ENCODE measurements at places on chromosomes 11 and 22.

GRCh38 chr11:116618461-116618860, 154.3 kb downstream of the BUD13 start:
- DNase-seq, result no peak

- no peak for DNase-seq
Measured at GRCh38 chr11:9601876-9602199, 28.4 kb downstream of the WEE1 start.

DNA sequence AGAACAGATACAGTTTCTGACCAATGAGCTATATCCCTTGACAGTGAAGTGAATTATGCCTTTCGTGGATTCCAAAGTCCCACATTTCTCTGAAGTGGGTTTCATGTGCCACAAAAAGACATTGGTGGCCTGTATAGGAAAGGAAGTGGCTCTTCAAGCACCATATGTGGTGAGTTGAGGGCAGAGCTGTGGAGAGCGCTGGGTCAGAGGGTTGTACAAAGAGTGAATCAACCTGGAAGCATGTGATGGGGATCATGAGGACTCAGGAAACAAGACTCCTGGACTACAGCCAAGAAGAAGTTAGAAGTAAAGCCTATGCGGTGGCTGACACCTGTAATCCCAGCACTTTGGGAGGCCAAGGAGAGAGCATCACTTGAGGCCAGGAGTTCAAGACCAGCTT, 579 bp upstream of the SLC5A4 start:
- no peak for DNase-seq

- no peak for DNase-seq
Measured at GRCh38 chr11:106017093-106017492, 4.9 kb downstream of the MSANTD4 start.

GRCh38 chr22:44682556-44683168, 19.3 kb upstream of the PRR5 start:
- DNase-seq, result no peak

DNA sequence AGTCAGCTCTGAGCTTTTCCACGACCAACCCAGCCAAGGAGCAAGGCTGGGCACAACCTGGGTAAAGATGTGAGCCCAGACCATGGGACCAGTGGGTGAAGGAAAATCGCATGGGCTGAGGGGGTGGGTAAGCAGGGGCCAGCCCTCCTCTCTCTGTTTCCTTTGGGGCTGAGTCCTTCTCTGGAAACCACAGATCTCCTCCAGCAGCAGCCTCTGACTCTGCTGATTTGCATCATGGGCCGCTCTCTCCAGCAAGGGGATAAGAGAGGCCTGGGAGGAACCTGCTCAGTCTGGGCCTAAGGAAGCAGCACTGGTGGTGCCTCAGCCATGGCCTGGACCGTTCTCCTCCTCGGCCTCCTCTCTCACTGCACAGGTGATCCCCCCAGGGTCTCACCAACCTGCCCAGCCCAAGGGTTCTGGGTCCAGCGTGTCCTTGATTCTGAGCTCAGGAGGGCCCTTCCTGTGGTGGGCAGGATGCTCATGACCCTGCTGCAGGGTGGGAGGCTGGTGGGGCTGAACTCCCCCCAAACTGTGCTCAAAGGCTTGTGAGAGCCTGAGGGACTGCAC, 67.8 kb downstream of the GGTLC2 start:
- DNase-seq, result no peak

- DNase-seq, result no peak
Measured at GRCh38 chr22:35114131-35114980, 48.4 kb downstream of the ISX start.

- DNase-seq, result no peak
Measured at GRCh38 chr11:110878513-110878912, 166.3 kb upstream of the ARHGAP20 start.

DNA sequence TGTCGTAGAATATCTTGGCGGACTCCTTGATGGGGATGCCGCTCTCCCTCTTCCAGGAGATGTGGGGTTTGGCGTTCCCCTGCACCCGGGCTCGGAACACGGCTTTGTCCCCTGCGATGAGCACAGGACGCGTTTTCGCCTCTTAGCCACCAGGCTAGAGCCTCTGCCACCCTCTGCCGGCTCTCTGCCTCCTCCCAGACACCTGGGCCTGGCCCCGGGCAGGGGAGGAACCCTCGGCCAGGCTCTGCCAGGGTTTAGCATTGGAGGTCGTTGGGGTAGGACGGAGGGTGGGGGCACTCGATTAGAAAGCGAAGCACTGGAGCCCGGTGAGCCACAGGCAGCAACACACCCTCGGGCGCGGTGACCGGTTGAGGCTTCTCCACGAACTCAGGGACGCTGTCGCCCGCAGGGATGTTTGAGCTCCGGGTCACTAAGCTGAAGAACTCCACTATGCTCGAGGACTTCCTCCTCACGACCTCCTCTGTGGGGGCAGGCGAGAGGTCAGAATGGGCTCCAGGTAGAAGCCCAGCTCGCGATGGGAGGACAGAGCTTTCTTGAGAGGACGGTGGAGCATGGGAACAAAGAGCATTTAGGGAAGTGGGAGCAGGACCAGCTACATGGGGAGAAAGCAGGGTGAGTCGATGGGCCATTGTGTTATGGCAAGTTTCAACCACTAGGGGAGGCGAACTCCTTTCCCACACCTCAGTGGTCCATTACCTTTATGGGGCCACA, 4.3 kb downstream of the IGSF22 start:
- DNase-seq, result no peak

DNA sequence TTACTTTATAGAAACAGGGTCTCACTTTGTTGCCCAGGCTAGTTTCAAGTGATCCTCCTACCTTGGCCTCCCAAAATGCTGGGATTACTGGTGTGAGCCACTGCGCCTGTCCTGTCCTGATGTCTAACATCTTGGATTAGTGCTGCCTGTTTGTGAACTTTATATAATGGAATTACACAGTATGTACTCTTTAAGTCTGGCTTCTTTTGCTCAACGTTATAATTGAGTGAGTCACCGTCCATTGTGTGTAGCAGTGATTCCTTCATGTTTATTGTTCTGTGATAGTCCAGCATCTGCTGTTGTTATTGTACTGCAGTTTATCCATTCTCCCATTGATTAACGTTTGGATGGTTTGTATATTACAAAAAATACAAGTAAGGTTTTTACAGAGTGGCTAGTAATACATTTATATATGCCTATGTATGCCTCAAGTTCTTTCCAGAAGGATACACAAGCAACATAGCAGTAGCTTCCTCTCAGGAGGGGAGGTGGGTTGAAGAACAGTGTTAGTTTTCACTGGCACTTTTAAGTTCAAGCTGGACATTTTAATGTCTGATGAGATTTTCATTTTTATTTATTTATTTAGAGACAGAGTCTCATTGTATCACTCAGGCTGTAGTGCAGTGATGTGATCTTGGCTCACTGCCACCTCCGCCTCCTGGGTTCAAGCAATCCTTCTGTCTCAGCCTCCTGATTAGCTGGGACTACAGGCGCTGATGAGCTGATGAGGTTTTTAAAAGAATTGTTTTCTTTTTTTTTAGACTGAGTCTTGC, 25.2 kb upstream of the MICALL1 start:
- no peak for DNase-seq

DNA sequence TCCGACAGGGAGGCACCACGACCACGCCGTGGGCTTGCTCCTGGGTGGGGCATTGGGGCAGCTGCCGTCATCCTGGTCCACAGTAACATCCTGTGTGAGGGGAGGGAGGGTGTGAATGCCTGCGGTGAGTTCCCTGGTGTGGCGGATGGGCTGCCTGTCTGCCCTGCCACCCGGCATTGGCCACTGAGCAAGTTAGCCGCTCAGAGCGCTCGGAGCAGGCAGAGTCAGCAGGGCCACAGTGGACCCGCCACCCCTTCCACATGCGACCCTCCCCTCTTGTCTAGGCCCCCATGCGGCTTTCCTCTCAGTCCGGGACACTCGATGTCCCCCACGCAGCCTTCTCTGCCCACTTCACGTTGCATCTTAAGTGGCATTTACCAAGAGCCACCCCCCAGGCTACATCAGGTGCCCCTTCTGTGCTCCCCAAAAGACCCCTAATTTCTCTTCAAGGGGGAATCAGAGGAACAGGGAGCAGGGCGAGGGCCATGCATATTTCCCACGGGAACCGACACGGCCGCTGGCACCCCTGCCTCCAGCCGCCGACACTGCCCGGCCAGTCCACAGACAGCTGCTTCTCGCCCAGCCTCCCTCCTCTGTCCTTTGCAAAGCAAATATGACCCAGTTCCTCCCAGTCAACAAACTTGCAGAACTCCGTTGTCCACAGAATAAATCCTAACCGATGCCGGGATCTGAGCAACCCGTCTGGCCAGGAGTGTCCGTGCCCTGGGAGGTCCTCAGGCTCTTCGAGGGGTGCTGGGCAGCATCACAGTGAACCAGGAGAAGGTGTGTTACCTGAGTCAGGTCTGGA, 1482.1 kb downstream of the TBC1D22A start:
- DNase-seq, result no peak

DNA sequence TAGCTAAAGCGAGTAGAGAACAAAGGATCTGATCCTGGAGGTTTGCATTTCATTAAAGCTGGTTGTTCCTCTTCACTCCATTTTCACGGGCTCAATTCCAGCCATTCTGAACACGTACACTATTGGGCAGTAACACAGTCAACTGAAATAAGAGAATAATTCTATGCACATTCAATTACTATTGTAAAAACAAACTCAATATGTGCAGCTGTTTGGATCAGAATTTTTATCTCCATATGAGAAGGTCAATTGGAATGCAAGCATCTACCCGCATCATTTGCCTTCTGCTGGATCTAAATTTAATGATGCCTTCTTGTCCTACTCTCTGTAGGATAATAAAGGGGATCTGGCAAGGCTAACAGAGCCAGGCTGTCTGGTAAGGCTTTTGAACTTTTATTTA, 562.8 kb upstream of the CCDC179 start:
- no peak for DNase-seq

- DNase-seq, result no peak
Measured at GRCh38 chr11:70319396-70320076, 49.0 kb downstream of the PPFIA1 start.

- DNase-seq, result no peak
Measured at GRCh38 chr11:35420371-35420770, 1.0 kb upstream of the SLC1A2 start.

DNA sequence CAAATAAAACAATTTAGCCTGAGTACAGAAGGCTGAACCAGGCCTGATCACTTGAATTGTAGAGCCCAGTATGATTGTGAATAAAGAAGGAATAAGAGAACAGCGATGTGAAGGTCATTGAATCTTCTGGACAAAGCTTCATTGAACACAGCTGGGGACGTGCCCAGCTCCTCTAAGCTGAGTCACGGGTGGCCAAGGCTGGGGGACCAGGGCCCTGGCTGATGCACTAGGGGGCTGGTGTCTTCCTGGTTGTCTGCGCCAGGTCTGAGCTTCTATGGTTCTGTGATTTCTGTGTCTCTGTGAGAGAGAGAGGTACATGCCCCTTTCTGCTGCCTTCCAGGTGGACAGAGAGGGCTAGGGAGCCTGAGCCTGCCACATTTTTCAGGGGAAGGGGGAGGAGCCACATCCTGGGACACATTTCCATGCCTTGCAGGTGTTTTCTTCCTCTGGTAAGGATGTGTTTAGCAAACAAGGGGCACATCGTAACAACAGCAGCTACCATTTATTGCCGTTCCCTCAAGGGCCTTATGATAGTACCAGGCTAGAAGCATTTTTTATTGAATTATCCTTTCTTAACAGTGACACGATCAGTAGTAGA, 135.7 kb downstream of the C11orf91 start:
- DNase-seq, result no peak

- DNase-seq, result no peak
Measured at GRCh38 chr22:37010174-37010573, 9.1 kb downstream of the TST start.

GRCh38 chr11:64059339-64060140, 23.8 kb downstream of the FLRT1 start:
- no peak for DNase-seq

DNA sequence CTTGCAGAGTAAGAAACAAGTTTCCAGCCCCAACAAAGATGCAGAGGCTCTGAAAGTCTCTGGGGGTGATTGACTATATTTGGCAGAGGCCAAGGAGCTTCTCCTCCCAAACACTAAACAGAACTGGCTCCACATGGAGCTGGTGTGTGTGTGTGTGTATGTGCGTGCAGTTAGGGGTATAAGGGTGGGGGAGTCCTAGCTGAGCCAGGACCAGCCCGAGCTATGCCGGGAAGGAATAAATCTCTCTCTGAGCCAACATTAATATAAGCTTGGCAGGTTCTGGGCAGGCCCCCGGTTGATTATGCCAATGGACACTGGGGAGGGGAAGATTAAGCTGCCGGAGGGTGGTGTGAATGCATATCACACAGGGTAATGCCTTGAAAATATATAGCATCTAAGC, 324.2 kb downstream of the MIAT start:
- no peak for DNase-seq

- DNase-seq, result no peak
Measured at GRCh38 chr11:76724171-76724768, 53.7 kb upstream of the LRRC32 start.

DNA sequence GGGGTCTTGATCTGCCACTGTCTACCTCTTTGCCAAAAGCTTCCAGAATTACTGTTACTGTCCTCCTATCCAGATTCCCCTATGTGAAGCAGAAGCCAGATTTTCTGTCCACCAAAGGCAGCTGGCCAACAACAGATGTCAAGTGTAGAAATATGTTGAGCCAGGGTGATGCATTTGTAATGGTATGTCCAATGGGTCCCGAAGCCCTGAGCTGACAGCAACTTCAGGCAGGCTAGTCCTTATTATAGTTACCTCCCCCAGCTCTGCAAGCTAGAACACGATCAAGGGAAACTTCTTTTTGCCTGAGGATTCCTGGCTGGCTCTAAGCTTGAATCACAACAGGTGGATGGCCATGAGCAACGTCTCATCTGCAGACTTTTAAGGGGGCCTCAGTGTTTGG, 10.2 kb downstream of the PAMR1 start:
- no peak for DNase-seq

DNA sequence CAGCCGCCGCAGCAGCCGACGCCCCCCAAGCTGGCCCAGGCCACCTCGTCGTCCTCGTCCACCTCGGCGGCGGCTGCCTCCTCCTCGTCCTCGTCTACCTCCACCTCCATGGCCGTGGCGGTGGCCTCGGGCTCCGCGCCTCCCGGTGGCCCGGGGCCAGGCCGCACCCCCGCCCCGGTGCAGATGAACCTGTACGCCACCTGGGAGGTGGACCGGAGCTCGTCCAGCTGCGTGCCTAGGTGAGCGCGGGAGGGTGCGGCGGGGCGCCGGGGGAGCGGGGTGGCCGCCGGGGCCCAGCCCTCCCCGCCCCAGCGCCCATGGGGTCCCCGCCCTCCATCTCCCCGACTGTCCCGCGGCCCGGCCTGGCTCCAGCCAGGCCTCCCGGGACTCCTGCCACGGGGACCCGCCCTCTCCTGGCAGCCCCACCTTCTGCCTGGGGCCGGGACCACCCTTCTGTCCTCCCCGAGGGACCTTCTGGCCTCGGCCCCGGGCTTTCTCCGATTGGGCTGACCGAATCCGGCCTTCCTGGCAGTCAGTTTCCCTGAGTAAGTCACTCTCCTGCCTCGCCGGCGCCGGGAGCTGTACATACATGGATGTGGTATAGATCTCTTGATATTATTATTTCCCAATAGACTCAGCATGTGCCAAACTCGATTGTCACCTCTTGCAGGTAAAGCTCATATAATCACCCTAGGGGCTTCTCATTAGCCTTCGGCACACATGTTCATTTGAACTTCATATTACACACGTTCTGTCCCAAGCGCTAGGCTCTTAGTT, 720 bp downstream of the PACS1 start:
- DNase-seq, result no peak
